Amniotic stem cell (primary cell): ENCODE measurements at places on chromosomes 16 and 17.

DNA sequence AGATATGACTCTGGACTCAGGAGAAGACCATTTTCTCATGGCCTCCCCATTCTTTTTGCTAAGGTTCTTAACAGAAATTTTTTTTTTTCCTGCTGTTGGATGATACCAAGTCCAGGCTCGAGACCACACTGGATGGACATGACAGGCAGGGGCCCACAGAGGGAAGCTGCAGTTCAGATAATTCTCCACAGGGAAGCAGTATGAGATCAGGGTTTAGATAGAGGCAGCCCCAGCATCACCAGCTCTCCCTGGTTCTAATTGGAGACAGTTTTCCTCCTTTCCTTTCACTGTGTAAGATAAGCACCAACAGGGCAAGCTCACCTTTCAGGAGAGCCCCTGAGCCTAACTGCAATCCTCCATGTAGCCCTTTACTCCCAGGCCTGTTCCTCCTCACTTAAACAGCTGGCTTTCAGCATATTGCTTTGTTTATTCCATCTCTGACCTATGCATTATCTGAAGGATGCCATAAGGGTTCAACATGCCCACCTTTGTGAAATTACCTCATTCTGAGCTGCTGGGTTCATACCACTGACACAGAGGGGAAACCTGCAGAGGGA lies 108.1 kb downstream of the SNX11 start:
- DNase-seq, result no peak

GRCh38 chr17:81713556-81714411 lies 1.7 kb downstream of the SLC25A10 start:
- DNase-seq, result no peak

DNA sequence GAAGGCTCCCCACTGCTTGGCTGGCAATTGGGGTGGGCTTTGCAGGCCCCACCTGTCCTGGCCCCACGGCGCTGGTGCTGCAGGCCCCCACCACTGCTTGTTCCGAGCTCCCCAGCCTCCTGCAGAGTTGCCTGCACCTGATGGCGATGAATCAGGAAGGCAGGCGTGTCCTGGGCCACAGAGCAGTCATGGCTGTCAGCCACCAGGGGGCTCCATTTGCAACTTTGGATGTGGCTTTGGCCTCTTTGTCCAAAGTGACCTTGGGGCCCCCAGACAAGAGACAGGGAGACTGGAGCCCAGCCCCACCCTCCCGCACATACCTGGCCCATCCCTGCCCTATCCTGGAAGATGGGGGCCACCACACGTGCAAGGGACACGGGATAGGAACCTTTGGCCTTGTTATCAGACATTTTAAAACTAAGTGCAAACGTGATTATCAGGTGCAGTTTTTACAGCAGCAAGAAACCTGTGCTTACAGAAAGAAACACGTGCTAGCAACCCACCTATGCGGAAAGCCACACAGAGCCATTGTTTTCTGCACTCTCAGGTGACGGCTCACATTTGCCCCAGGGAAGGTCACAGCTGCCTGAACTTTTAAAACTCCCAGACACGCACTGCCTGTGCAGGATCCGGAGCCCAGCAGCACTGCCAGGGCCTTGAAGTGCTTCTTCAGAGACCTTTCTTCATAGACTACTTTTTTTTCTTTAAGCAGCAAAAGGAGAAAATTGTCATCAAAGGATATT lies at the start of gene DNASE1:
Gene DNASE1, plus strand, starts transcription at position 443 of the 743 bp plus-strand sequence. CDS start 683 bp downstream, outside the sequence.
- DNase-seq, result no peak

GRCh38 chr17:47423406-47424295 lies 99.9 kb downstream of the EFCAB13 start:
- no peak for DNase-seq

DNA sequence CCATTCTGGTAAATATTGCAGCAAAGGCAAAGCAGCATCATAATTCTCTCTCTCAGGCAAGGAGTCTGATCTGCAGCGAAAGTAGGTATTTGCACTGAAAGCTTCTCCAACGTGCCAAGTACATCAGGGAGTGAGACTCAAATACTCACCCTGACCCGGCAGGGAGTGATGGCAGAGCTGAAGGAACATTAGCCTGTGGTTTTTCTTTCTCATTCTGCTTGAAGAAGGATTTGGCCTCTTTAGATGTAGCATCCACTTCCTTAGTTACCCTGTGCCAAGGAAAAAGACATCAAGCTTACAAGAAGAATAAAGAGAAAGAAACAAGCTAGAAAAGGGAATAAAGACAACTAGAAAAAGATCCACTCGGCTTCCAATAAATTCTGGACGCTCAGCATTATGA lies 38.4 kb downstream of the CFDP1 start:
- no peak for DNase-seq

DNA sequence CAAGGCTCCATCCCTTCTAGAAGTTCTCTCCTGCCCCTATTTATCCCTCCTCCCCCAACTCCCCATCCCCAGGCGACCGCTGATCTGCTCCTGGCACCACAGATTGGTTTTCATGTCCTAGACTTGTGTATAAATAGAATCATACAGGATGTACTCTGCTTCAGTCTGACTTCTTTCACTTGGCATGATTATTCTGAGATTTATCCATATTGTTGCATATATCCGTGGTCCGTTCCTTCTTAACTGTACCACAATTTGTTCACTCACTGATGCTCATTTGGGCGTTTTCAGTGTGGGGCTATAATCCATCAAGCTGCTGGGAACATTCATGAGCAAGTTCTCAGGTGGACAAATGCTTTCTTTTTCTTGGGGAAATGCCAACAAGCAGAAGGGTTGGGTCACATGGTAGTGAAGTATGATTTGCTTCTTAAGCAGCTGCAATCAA lies 23.9 kb downstream of the PITPNM3 start:
- no peak for DNase-seq

DNA sequence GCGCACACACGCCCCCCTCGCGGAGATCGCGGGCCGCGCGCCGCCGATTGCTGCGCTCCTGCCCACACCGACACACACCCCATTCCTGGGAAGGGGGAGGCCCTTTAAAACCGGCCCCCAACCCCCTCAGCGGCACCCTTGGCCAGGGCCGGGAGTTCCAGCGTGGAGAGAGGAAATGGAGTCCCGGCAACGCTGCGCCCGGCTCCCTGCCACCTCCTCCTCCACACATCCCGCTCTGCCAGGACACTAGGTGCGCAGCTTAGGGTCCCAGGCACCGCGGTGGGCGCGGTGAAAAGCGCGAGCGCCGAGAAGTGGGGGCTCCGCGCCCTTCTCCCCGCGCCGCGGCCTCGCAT lies 397 bp downstream of the CDC42EP4 start:
- DNase-seq, result no peak

DNA sequence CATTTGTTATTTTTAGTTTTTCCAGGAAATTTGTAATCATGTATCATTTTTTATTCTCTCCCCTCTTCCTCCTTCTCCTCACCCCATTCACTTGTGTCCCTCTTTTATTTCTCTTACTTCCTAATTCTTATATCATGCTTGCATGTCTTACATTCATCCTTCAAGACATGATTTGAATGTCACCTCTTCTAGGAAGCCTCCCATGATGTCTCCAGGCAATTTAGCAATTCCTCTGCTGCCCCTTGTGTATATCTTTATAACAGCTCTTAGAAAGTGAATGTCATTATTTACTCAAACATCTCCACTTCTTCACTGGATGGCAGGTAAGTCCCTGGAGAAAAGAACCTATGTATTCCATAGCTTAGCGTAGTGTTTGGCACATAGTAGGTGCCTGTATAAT lies 7.8 kb downstream of the HNF1B start:
- DNase-seq, result no peak

- peak; percentile 42 for DNase-seq
Measured at GRCh38 chr17:41811549-41812380, at the start of gene P3H4. Gene P3H4 (minus strand): TSS chr17:41811949. CDS start chr17:41811915, 34 bp downstream.

DNA sequence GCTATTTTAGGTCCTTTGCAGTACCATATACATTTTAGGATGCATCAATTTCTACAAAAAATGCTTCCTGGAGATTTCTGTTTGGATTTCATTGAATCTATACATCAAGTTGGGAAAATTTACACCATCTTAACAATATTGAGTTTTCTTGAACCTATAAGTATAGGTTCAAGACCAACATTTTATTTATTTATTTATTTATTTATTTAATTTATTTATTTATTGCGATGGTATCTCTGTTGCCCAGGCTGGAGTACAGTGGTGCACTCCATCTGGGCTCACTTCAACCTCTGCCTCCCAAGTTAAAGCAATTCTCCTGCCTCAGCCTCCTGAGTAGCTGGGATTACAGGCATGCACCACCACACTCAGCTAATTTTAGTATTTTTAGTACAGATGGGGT lies 125.0 kb upstream of the HS3ST2 start:
- DNase-seq, result no peak

DNA sequence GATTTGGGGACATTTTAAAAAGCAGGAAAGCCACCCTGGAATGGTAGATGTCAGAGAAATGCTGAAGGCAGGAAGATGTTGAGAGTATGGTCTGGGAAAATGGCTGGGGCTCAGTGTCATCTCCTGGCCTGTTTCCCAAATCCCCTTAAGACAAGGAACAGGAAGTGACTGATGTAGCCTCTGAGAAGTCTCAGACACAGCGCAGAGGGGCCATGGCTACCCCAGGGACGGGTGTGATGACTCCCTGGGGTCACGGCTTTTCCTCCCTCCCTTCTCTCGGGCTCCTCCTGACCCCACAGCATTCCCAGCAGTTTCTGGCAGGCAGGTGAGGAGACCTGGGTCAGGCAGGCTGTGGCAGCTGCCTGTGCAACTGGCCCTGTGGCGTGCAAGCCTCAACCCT lies 45.4 kb downstream of the RAP1GAP2 start:
- DNase-seq, result no peak

- DNase-seq, result peak; percentile 45
Measured at GRCh38 chr17:15261258-15261801, 3.8 kb downstream of the PMP22 start.

DNA sequence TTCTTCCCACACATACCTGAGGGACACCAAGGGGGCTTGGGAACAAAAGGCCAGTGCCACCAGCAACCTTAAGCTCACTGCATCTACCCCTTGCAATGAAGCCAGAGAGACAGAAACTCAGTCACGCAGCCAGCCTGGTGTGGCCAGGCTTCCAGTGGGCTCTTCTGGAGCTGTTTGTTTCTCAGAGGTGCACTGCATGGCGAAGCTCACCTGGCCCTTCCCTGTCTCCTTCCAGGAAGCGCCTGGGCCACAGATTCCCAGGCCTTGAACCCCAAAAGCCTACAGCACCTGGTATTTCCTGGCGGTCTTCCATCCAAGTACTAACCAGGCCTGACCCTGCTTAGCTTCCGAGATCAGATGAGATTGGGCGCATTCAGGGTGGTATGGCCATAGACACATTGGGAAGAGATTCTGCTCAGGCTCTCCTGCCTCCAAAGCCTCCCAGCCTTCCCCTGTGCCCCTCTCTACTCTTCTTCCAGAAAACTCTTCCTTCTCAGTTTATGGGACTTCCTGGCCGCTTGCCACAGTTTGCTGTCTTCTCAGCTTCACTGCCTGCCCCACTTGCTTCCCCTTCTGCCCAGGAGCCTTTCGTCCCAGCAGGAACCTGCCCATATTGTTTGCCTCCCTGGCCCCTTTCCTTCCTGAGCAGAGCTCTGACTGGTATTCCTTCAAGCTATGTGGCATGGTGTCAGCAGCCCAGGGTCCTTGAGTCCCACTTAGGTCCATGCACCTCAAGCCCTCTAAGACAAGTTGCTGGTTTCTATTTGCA lies 1.6 kb downstream of the CISD3 start:
- no peak for DNase-seq

- no peak for DNase-seq
Measured at GRCh38 chr17:55649957-55650597, 72.6 kb downstream of the TMEM100 start.

- no peak for DNase-seq
Measured at GRCh38 chr16:58456193-58456592, 43.8 kb upstream of the NDRG4 start.

- no peak for DNase-seq
Measured at GRCh38 chr17:30858556-30859250, 26.9 kb downstream of the ATAD5 start.

- no peak for DNase-seq
Measured at GRCh38 chr16:74563828-74564263, 43.1 kb downstream of the GLG1 start.

DNA sequence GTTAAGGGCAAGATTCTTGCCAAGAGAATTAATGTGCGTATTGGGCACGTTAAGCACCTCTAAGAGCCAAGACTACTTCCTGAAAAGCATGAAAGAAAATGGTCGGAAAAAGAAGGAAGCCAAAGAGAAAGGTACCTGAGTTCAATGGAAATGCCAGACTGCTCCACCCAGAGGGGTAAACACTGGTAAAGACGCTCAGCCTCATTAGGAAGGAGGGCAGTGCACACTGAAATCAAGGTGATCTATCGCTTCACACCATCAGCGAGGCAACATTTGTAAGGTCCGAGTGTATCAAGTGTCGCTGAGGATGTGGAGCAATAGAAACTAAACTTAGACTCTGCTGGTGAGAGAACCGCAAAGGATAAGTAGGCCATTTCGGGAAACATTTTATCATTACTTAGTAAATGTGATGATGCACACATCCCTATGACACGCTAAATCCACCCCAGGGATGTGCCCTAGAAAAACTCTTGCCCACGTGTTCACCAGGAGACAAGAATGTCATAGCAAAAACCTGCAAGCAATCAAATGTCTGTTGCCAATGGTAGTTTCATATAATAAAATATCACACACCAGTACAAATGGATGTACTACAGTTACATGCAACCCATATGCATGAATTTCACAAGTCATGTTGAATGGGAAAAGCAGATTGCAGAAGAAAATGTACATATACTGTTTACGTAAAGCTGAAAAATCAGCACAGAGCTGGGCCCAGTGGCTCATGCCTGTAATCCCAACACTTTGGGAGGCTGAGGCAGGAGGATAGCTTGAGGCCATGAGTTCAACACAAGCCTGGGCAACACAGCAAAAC lies 23.6 kb downstream of the CNTROB start:
- no peak for DNase-seq

DNA sequence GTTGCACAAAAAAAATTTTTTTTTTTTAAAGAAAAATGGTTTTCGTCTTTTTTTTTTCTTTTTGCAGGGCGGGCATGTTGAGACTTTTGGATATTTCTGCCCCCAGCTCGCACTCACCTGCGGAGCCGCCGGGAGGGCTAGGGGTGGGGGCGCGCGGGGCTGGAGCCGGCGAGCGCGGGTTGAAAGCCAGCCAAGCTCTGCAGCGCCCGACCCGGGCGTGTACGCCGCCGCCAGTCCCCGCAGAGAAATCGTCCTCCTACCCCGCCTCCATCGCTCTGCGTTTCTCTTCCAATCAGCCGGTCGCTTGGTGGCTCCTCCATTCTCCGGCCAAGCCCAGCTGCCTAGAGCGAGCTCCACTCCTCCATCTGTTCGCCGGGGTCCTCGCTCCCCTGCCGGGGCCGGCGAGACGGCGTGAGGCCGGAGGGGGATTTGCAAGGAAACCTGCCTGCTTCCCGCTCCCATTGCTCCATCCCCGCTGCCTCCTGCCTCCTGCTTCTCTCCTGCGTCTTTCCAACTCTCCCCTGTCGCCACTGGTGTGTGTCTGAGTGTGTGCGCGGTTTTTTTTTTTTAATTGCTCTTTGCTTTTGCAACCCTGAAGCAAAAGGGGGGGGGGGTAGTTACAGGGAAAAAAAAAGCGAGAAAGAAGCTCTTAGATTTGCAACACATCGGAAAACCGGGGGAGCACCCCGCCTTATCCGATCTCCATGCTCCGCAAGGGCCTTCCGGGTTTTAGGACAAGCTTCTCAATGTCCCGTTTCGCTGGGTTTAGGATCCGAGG lies 1.8 kb upstream of the UBTF start:
- peak; percentile 58 for DNase-seq
